ENCODE measurements at places on chromosomes 7 and 10. TPM values are rescaled to one million over a fixed set of nuclear protein-coding genes. Genes with fewer than 3 reads are reported as not detected.

Gene C10orf90
- total RNA-seq = not detected

Gene KAZALD1
- 1.3 TPM for total RNA-seq

Gene ITIH5
- total RNA-seq = 19.4 TPM

Gene SPDYE1
- total RNA-seq = 0.09 TPM

Gene TCAF1
- total RNA-seq = 100 TPM

Gene IGFBP3
- total RNA-seq = 19.4 TPM

Gene HMX3
- not detected for total RNA-seq
